ENCODE measurements at places on chromosomes 7 and 10. TPM values are rescaled to one million over a fixed set of nuclear protein-coding genes. Genes with fewer than 3 reads are reported as not detected.

ABLIM1 gene
- 555 TPM for total RNA-seq

DNA sequence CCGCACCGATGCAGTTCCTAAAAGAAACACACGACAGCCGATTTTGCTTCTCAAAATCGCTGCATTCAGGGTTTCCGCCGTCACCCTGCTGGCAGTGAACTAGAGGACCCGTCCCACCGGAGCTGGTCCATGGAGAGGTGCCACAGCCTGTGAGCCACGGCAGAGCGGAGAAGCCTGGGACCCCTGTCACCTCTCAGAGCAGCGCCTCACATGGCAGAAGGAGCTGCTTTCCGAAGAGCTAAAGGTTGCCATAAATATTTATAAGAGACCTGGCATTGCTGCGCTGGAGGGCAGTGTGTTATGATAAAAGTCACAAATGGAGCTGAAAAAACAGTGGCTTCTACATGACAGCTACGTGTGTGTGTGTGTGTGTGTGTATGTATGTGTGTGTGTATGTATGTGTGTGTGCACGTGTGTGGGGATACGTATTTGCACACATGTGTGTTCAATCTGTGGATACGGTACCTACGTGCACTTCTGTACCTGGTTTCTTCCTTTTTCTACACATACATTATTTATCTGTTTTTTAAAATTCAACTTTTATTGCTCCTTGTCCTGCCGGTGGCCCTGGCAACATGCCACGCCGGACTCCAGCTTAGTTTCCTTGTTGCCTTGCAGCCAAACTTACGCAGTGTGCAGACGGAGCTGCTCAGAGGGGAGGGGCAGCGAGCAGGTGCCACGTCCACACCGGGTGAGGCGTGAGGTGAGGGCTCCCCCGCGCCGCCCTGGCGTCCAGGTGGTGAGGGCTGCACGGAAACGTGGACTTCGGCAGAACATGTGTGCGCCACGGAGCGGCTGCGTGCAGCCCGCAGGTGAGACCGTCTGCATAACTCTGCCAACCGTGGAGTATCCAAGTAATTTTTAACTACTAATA lies 115.2 kb upstream of the PITRM1 start:
- H3K4me1 ChIP-seq = no peaks in the 10 kb centered on the region
- no peaks in the 10 kb centered on the region for H3K27me3 ChIP-seq
- no peak for DNase-seq
- no peak overlapping the region for H3K4me3 ChIP-seq

DNA sequence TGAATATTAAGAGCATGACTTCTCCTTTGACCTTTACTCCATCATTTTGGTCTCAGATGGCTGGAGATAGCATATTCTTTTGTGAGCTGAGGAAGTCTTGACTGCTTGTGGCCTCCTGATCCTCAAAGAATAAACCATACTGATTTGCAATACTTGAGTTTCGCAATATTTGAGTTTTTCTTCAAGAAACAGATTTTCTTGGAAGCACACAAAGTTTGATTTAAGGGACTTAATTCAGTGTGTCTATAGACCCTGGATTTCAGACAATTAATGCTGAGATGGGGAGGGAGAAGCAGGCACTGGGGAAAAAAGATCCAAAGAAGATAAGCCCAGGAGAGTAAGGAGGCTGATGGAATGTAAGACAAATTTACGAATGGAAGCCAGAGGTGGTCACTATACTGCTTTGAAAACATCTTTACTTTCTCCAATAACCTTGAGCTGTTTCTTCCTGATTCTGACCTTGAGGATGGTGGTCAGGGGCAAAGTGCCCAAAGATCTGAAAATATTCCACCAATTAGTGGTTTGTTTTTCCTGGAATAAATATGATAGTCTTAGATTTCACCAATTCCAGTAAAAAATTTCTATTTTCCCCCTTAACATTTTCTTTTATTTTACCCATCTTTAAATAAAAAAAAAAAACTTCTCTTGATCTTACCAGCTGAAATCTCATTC lies 7.5 kb downstream of the EPDR1 start:
- DNase-seq = no peak
- H3K36me3 ChIP-seq = no peaks in the 10 kb centered on the region
- H3K4me3 ChIP-seq = no peak overlapping the region
- no peaks in the 10 kb centered on the region for H3K27me3 ChIP-seq
- peaks cover 12% of the 10 kb centered on the region for H3K4me1 ChIP-seq

DGKB gene
- 0.74 TPM for total RNA-seq

- no peaks in the 10 kb centered on the region for H3K4me1 ChIP-seq
- H3K27ac ChIP-seq = no peak overlapping the region
- H3K4me3 ChIP-seq = no peak overlapping the region
These were observed 34.1 kb downstream of the SEM1 start for GRCh38 chr7:96675548-96675947.

ARHGAP22 gene
- 4.7 TPM for total RNA-seq

- H3K4me1 ChIP-seq = no peaks in the 10 kb centered on the region
- H3K27ac ChIP-seq = no peak overlapping the region
These were observed 37.9 kb downstream of the WAPL start for GRCh38 chr10:86483664-86484063.

DNA sequence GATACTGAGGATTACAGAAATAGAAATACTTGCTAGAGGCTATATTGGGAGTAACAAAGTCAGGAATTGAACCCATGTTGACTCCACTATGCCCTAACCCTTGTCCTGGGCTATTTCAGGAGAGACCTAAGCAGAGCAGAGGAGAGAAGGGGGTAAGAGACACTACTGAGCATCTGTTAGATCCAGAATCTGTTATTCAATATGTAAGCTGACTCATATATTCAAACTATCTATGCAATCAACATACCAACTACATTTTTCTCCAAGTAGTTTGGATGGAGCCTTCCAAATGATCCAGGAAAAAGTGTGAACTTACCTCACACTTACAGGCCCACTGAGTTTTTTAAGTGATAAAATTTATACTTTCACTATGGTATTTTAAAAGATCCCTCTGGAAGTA lies 216.1 kb downstream of the IMMP2L start:
- no peaks in the 10 kb centered on the region for H3K27me3 ChIP-seq
- no peaks in the 10 kb centered on the region for H3K4me1 ChIP-seq
- no peak for DNase-seq
- no peak overlapping the region for H3K27ac ChIP-seq

- H3K27me3 ChIP-seq = peaks cover 38% of the 10 kb centered on the region
- H3K36me3 ChIP-seq = no peaks in the 10 kb centered on the region
- H3K27ac ChIP-seq = no peak overlapping the region
- no peak overlapping the region for H3K4me3 ChIP-seq
- H3K4me1 ChIP-seq = peaks cover 12% of the 10 kb centered on the region
- DNase-seq = no peak
These were observed 9.5 kb upstream of the KAZALD1 start for GRCh38 chr10:101052285-101052684.

GRCh38 chr10:28637346-28637745 lies 40.0 kb upstream of the BAMBI start:
- no peaks in the 10 kb centered on the region for H3K4me1 ChIP-seq
- H3K27me3 ChIP-seq = no peaks in the 10 kb centered on the region
- DNase-seq = no peak
- no peaks in the 10 kb centered on the region for H3K36me3 ChIP-seq
- no peak overlapping the region for H3K4me3 ChIP-seq

DGKI gene
- total RNA-seq = 2.9 TPM

GRCh38 chr7:106346678-106347217 lies 62.0 kb upstream of the NAMPT start:
- no peaks in the 10 kb centered on the region for H3K4me1 ChIP-seq
- no peak overlapping the region for H3K27ac ChIP-seq
- no peak overlapping the region for H3K4me3 ChIP-seq
- DNase-seq = no peak
